ENCODE measurements at places on chromosomes 16 and 17. TPM values are rescaled to one million over a fixed set of nuclear protein-coding genes. Genes with fewer than 3 reads are reported as not detected.
A peak's percentile ranks its signal among the peaks of the same experiment; 100 is the strongest.

The NAGPA gene
- total RNA-seq, result 17.1 TPM

The CHST4 gene
- 0.43 TPM for total RNA-seq

The DOK4 gene
- 45.9 TPM for total RNA-seq

The SLC13A2 gene
- total RNA-seq, result not detected

The FOXL1 gene
- 2.5 TPM for total RNA-seq

The GAS2L2 gene
- total RNA-seq, result 4.6 TPM

The TNP2 gene
- total RNA-seq, result not detected

The PGAP3 gene
- 17.0 TPM for total RNA-seq

The KRT12 gene
- not detected for total RNA-seq

The PDE6G gene
- total RNA-seq, result 1.8 TPM

The DPEP1 gene
- 8.9 TPM for total RNA-seq

The CCNF gene
- total RNA-seq, result 7.5 TPM

The TM4SF5 gene
- total RNA-seq, result not detected

GRCh38 chr16:66175636-66176035 lies 190.9 kb upstream of the CDH5 start:
- no peak for DNase-seq

DNA sequence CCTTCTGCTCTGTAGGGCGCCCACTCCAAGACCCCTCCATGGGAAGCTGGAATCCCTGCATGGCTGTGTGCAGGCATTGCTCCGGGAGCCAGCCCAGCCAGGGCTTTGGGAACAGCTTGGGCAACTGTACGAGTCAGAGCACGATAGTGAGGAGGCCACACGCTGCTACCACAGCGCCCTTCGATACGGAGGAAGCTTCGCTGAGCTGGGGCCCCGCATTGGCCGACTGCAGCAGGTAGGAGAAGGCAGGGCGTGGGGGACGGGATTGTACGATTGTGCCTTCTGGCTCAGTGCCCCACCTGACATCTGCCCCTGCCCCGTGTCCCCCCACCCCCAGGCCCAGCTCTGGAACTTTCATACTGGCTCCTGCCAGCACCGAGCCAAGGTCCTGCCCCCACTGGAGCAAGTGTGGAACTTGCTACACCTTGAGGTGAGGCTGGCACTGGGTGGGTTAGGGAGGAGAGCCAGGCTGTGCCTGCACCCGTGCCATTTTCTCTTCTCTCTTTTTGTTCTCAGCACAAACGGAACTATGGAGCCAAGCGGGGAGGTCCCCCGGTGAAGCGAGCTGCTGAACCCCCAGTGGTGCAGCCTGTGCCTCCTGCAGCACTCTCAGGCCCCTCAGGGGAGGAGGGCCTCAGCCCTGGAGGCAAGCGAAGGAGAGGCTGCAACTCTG lies 8.7 kb upstream of the TMEM88 start:
- no peak for DNase-seq

GRCh38 chr17:54013072-54013471 lies 190.3 kb downstream of the KIF2B start:
- no peak for DNase-seq

DNA sequence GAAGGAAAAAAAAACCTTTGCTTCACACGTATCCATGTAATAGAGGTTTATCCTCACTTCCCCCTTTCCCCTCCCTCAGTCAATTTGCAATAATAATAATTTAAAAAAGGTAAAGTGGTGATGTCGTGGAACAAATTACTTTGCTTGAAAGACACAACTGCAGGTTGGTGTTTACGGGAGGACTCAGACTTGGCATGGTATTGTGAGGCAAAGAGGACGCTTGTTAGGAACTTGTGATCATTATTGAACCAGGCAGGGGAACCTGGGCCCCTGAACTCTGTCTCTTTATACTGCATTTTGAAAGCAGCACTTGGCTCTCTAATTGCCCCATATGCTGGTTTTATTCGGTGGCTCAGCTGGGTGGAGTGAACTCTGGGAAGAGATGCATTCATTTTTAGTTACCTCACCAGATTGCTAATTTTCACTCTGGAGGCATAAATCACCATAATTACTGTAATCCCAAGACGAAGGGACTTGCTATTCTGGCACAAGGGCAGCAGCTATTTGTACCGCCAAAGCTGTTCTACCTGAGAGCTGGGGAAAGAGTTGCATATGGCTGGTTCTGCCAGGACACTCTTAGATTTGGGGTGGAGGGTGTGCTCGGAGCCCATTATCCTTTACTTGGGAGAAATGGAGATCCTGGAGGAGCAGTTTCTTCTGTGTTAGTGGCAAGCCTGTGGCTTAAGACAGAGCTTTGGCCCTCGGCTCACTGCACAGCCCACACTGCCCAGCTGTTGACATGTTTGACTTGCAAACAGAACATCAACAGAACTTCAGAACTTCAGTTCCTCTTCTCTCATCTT lies 5.7 kb upstream of the DHX8 start:
- DNase-seq, result no peak

DNA sequence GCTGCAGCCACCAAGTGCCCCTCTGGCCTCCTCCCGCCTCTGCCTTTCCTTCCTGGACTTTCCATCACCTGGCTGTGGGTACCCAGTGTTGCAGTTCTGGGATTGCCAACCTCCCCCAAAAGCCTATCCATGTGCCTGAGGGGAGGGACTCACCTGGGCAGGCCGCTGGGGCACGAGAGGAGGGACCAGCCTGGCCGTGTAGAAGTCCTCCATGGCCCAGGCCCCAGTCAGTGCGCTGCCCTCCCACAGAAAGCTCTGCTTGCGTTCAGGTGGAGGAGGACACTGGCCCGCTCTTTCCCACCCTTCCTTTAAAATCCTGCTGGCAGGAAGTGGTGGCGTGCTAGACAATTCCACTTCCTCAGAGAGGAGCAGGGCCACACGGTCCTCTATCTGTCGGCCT lies 14.2 kb downstream of the SLX4 start:
- DNase-seq, result no peak

- no peak for DNase-seq
These were observed 15.0 kb downstream of the CPNE2 start for GRCh38 chr16:57107321-57107922.

DNA sequence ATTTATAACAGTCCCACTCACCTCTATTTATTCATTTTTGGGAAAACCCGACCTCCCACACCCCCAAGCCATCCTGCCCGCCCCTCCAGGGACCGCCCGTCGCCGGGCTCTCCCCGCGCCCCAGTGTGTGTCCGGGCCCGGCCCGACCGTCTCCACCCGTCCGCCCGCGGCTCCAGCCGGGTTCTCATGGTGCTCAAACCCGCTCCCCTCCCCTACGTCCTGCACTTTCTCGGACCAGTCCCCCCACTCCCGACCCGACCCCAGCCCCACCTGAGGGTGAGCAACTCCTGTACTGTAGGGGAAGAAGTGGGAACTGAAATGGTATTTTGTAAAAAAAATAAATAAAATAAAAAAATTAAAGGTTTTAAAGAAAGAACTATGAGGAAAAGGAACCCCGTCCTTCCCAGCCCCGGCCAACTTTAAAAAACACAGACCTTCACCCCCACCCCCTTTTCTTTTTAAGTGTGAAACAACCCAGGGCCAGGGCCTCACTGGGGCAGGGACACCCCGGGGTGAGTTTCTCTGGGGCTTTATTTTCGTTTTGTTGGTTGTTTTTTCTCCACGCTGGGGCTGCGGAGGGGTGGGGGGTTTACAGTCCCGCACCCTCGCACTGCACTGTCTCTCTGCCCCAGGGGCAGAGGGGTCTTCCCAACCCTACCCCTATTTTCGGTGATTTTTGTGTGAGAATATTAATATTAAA lies 638 bp upstream of the TMEM88 start:
- no peak for DNase-seq

DNA sequence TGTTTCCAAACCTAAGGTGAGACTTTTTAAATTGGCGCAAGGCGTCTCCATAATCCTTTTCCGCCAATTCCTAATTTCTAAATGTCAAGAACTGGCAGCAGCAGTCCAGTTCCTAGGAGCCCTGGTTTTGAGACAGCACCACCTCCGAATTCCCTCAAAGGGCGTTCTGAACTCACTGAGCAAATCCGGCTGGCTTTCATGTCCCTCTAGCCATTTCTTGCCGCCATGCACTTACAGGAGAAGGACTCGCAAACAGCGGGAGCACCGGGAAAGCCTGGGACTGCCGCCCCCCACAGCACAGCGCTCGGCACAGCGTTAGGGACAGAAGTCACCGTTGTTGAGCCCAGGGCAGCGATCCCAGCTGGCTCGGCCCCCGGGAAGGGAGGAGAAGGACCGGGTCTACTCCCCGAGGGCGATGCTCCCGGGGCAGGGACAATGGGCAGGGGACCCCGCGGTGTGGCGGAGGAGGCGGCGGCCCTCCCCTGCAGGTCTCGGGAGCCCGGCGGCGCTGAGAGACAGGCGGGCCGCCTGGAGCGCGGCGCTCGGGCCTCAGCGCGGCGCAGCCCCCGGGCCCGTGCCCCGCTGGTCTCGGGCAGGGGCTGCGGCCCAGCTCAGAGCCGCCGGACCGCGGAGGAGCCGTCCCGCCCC lies 545 bp downstream of the ARHGAP17 start:
- peak; percentile 64 for DNase-seq

DNA sequence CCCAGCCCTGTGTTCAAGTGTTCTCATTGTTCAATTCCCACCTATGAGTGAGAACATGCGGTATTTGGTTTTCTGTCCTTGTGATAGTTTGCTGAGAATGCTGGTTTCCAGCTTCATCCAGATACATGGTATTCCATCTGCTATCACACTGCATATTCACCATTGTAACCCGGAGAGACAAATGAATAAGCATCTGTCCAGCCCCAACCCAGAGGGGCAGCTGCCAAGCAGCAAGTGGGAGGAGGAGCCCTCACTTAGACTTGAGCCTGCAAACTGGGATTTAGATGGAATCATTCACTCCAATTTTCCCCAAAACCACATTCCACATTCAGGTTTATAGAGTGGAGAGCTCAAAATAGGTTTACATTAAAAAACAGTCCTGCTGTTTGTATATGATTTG lies 41.6 kb downstream of the SHISA6 start:
- DNase-seq, result no peak

- DNase-seq, result no peak
These were observed 178.4 kb downstream of the PRKCA start for GRCh38 chr17:66480802-66481201.

- no peak for DNase-seq
These were observed 247.9 kb upstream of the AXIN2 start for GRCh38 chr17:65809366-65809765.

GRCh38 chr16:3150346-3151218 lies 15.8 kb downstream of the ZNF213 start:
- DNase-seq, result peak; percentile 99

- DNase-seq, result peak; percentile 69
These were observed 217.0 kb downstream of the CCDC182 start for GRCh38 chr17:57528058-57528451.

GRCh38 chr17:39541652-39542051 lies 66.1 kb downstream of the NEUROD2 start:
- DNase-seq, result no peak

DNA sequence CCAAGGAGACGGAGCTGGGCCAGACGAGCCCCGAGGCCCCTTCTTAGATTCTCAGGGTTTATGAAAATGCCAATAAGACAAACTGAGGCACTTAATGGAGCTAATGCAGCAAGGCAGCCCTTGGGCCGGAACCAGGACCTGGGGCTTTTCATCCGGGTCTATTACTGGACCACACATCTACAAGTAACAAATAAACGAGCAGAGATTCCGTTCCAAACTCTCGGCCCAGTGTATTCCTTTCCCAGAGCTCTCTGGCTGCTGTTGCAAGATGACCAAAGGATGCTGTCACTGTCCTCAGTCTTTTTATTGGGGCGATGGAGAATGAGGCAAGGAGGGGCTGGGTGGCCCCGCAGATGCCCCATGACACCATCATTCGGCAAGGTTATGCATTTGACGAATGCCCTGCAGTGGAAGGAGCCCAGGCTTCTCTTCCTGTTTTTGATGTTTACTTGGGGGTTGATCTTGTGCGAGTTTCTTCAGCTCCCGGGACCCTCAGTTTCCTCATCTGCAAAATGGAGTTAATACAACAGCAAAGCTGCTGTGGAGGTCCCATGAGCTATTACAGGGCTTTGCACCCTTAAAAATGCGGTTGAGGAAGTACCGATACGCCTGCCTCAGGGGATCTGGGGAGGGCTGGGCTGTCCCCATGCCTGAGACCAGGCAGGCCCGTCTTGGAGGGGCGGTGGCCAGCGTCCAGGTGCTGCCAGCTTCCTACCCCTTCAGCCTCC lies 1.1 kb upstream of the NTN1 start:
- no peak for DNase-seq

GRCh38 chr17:40912486-40913210 lies 24.8 kb downstream of the KRT23 start:
- no peak for DNase-seq

GRCh38 chr17:44568945-44569858 lies 11.9 kb downstream of the FZD2 start:
- peak; percentile 65 for DNase-seq

- DNase-seq, result no peak
These were observed 19.2 kb downstream of the CDH3 start for GRCh38 chr16:68664297-68664696.

DNA sequence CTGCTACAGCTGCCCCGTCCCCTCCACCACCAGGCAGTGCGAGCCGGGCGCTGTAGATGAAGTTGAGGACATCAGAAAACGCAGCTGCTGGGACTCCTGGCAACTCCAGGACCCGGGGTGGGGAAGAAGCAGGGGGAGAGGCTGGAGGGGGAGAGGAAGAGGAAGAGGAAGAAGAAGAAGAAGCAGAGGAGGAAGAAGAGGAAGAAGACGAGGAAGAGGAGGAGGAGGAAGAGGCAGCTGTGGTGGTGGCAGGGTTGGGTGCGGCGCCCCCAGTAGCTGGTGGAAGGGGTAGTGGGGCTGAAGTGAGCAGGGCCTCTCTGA lies 13.2 kb downstream of the ZBTB4 start:
- DNase-seq, result no peak

DNA sequence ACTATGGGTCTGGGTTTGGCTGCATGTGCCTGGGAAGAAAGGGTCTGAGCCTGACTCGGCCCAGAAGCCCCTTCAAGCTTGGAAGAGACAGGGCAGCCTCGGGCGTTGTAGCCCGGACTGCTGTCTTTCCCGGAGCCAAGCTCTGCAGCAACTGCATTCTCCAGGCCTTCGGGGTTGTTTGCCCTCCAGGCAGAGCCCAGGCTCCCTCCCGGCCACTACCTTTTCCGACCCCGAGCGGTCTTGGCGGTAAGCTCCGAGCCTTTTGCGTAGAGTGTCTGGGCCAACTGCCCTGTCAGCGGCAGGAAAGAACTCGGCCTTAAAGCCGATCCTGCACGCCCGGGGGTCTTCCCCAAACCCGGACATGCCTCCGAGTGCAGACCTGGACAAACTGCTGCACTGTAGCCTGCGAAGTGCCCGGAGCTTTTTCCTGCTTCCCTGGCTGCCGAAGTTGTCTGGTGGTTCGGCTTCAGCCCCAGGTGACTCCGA lies 1.3 kb downstream of the LHX1 start:
- DNase-seq, result peak; percentile 27

DNA sequence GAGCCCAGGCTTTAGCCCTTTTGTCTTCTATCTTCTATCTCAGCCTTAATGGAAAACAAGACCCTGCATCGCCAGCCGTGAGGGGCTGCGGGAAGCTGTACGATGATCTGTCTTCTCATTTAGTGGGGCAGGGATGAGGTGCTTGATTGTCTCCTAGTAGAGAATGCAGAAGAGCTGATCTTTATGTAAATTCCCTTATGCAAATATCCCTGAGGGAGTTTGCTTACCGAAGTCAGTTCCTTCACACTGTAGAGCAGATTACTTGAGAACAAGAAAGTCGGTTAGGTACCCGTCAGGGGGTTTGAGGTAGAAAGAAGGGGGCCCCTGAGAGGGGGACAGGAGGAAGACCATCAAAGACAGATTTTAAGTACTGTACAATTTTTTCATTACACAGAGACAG lies 66.2 kb downstream of the IRF8 start:
- DNase-seq, result no peak
